ENCODE measurements at places on chromosomes 12 and 14.

GRCh38 chr12:123271001-123271668 is 521 bp downstream of the CDK2AP1 start:
- DNase-seq, result no peak

DNA sequence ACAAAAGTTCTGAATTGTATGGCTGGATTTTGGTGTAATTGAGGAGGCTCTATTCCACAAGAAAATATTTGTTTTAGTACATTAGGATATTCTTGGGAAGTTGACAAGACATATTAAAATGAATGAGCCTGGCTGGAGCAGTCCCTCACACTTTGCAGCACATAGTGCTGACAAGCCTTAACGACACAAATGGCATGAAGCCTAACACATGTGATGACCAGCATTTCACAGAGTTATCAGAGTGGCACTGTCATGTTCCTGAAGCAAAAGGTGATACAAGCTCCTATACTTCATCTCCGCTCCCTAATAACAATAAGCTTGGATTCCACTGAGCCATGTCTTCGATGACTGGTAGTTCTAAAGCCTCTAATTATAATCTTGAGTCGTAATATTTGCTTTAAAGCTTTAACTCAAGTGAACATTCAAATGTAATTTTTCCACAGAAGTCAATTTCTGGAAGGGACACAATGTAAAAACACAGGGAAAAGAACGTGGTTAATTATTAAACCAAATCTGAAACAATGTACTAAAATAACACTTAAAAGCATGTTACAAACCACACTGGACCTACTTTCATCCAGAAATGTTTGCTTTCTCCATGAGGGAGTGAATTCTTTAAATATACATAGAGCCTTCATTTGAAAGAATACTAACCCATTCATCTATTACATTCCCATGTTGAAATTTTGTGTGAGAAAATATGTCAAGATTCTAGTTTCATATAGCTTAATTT is 49.6 kb downstream of the GRIP1 start:
- peak; percentile 34 for DNase-seq

DNA sequence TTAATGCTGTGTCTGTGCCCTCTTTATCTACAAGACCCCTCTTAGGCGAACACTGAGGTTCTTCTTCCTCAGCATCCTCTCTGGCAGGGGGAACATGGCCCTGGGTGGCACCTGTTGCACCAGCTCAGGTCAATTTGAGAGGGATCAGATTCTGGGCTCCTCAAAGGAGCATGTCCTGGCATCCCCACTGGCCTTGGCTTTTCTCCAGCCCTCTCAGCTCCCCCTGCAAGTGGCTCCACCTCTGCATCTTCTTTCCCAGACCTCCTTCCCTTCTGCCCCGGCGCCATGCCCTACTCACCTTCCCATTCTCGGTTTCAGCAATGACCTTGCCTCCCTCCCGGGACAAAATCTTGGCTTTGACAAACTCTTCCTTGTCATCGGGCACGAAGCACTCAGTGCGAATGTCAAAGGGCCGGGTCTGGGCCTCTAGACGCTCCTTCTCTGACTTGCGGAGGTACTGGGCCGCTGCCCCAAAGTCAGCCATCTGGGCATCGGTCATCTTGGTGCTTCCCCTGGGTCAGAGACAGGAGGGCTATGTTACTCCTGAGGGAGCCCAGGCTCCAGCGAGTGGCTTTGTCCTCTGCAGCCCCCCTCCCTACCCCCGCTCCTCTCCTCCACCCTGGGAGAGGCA is 1.2 kb downstream of the MYH6 start:
- no peak for DNase-seq

- no peak for DNase-seq
Measured at GRCh38 chr14:91280129-91280528, 35.6 kb upstream of the GPR68 start.

DNA sequence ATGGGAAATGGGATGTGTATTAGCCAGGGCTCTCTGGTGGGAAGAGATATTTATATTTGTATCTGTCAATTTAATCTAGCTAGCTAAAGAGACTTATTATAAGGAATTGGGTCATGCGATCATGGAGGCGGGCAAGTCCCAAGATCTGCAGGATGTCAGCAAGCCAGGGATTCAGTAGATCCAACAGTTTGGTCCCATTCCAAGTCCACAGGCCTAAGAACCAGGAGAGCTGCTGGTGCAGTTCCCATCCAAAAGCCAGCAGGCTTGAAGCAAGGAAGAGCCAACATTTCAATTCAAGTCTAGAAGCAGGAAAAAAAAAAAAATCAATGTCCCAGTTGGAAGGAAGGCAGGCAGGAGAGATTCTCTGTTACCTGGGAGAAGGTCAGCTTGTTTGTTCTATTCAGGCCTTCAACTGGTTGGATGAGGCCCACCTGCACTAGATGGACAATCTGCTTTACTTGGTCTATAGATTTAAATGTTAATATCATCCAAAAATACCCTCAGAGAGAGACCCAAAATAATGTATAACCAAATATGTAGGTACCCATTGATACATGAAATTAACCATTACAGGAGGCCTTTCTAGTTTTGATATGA is 60.7 kb upstream of the BCAT1 start:
- DNase-seq, result no peak

GRCh38 chr12:10385166-10385613 is 4.7 kb downstream of the KLRK1 start:
- DNase-seq, result peak; percentile 93

GRCh38 chr12:97335115-97335514 is 127.5 kb upstream of the RMST start:
- no peak for DNase-seq

DNA sequence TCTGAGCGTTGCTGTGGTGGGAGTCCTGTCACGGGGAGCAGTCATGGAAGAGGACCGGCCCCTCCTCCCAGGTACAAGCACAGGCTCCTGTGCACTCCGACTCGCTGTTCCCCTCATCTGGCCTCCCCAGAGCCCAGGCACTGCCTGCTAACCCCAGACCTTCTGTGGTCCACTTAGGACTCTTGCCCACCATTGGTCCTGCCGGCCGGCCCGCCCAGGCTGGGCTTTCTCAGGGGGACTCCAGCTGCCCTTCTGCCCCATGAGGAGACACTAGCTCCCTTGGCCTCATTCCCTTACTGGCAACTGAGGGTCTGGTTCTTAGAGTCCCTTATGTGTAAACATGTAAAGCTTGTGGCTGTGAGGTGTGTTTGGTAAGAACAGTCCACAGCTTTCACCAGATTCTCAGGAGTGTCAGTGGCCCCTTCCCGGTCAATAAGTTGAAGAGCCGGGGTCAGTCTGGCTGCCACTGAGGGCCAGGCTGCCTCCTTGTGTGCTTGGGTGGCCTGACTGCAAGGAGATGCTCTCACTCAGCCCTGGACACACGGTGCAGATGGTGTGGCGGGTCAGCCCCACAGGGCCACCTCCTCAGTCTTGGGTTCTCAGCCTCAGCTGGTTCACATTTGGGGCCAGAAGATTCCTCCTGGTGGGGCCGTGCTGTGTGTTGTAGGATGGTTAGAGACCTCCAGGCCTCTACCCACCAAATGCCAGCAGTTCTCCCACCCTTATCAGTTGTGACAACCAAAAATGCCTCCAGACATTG is 43.6 kb downstream of the DDX51 start:
- DNase-seq, result no peak

- no peak for DNase-seq
Measured at GRCh38 chr12:130163461-130164215, 1.4 kb downstream of the FZD10 start.

DNA sequence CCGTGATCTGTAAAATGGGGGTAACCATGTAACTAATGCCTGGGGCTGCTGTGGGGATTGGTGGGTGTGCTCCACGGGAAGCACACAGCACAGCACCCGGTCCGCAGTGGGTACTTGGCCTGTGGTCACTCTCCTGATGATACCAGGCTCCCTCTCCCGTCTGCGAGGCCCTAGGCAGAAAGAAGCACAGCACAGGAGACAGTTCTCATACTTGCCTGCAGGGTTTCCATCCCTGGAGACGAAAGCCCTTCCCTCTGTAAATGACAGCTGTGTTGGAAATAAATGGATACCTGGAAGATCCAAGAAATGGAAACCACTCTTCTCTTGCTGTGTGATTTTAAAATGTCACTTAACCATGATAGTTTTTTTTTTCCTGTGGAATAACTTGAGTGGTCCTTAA is 7.9 kb upstream of the PRMT8 start:
- no peak for DNase-seq

DNA sequence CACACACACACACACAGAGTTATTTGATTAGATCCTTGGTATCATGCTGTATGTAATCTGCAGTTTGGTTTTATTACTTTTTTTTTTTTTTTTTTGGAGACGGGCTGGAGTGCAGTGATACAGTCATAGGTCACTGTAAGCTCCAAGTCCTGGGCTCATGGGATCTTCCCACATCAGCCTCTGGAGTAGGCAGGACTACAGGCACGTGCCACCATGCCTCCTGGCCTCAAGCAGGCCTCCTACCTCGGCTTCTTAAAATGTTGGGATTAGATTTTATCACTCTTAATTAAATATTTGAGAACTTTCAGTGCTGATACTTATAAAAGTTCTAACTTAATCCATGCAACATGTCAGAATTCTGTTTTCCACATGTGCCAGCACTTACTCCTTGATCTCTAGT is 31.3 kb upstream of the PSEN1 start:
- DNase-seq, result no peak
